ENCODE measurements at places on chromosomes 7 and 10. TPM values are rescaled to one million over a fixed set of nuclear protein-coding genes. Genes with fewer than 3 reads are reported as not detected.
A peak's percentile ranks its signal among the peaks of the same experiment; 100 is the strongest.

DNA sequence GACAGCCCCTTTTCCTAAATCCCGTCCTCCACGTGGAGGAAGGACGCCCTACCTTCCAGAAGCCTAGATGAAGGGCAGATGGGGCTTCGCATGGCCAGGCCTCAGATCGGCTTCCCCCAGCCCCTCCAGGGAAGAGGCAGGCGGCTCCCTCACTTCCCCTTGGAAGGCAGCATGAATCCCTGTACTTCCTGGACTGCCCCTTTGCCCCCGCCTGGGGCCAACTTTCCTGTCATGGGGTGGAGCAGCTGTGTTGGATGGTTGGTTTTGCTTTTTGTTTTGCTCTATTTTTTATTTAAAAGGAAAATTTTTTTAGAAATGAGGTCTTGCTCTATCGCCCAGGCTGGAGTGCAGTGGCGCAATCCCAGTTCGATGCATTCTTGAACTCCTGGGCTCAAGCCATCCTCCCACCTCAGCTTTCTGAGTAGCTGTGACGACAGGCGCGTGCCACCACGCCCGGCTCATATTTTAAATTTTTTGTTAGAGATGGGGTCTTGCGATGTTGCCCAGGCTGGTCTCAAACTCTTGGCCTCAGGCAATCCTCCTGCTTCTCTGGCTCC lies 27.2 kb downstream of the GTF2IRD1 start:
- peaks cover 81% of the 10 kb centered on the region for H3K4me1 ChIP-seq
- H3K27ac ChIP-seq, result peak overlapping the region; percentile 100
- DNase-seq, result peak; percentile 88
- no peaks in the 10 kb centered on the region for H3K27me3 ChIP-seq
- H3K36me3 ChIP-seq, result no peaks in the 10 kb centered on the region

DNA sequence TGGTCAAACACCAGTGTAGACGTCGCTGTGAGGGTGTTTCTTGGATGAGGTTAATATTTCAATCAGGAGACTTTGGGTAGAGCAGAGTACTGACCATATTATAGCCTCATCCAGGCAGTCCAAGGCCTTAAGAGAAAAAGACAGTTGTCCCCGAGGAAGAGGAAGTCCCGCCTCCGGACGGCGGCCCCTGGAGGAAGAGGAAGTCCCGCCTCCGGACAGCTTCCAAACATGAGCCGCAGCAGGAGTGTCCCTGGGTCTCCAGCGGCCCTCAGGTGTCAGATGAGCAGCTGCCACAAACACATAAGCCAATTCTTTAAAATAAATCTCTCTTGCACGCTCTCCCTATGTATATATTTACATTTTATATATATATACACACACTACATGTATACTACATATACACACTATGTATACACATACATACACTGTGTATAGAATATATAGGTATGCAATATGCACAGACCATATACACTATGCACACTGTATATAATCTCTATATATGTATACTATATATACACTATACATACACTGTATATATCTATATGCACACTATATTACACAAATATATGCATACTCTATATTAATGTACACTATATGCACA lies 37.5 kb downstream of the PWWP2B start:
- no peak overlapping the region for H3K27ac ChIP-seq
- H3K4me1 ChIP-seq, result peaks cover 16% of the 10 kb centered on the region
- no peak overlapping the region for H3K4me3 ChIP-seq
- H3K36me3 ChIP-seq, result no peaks in the 10 kb centered on the region
- no peak for DNase-seq
- no peaks in the 10 kb centered on the region for H3K27me3 ChIP-seq

GRCh38 chr10:24897326-24897926 lies 55.0 kb downstream of the PRTFDC1 start:
- no peak for DNase-seq
- H3K27ac ChIP-seq, result no peak overlapping the region
- peaks cover 47% of the 10 kb centered on the region for H3K4me1 ChIP-seq
- H3K4me3 ChIP-seq, result no peak overlapping the region

The SH2D4B gene
- total RNA-seq, result not detected

The FBXL13 gene
- total RNA-seq, result 0.83 TPM
